Activated T-helper 1 cell treated with Interleukin-2 at 50 U/mL for 16 hours (primary cell): ENCODE measurements at places on chromosomes 3 and 15.

- no peak for DNase-seq
Observed at GRCh38 chr3:37174532-37175126, at the start of gene LRRFIP2. LRRFIP2 (minus strand) TSS chr3:37174582; CDS start chr3:37148983, 25,599 bp downstream.

GRCh38 chr3:182041668-182042291 is 330.1 kb downstream of the SOX2 start:
- DNase-seq, result no peak

DNA sequence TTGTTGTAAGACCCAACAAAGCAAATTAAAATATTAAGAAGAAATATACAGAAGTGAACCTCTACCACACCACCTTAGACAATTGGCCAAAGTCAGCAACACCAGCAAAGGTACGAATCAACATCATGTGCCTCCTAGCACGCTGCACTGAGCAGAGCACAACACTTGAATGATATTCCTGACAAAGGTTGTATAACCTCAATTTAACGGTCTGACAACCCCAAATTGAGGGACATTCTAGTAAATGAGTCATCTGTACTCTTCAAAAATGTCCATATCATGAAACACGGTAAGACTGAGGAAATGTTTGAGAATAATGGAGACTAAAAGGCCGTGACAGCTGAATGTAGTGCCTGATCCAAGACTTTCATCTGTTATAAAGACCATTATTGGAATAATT is 41.3 kb upstream of the TNFSF10 start:
- no peak for DNase-seq

DNA sequence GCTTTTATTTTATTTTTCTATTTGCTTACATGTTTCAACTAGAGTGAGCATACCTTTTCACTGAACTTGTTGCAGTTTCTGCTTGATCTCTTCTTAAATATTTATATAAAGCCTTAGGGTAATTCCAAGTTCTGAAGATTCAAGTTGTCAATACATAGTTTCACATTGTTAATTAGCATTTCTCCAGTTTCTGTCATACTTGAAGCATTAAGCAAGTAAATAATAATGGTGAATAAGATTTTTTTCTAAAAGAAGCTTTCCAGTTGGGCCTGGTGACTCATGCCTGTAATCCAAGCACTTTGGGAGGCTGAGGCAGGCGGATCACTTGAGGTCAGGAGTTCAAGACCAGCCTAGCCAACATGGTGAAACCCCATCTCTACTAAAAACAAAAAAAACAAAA is 53.9 kb downstream of the CALML4 start:
- DNase-seq, result no peak

DNA sequence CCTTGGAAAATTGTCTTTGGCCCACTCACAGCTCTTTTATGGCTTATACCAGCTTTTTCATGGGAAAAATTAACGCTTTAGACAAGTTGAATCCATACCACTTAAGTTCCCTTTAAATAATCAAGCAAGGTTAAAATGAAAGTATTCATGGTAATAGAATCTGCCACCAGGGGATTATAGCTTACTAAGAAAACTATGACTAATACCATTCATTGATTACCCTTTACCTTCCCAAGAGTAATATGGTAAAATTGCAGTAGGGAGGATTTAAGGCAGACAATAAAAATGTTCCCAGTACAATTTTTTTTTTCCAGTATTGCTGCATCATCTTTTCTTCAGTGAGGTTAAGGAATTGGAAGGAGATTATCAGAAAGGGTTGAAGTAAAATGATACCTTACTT is 641.1 kb upstream of the NAALADL2 start:
- DNase-seq, result no peak

DNA sequence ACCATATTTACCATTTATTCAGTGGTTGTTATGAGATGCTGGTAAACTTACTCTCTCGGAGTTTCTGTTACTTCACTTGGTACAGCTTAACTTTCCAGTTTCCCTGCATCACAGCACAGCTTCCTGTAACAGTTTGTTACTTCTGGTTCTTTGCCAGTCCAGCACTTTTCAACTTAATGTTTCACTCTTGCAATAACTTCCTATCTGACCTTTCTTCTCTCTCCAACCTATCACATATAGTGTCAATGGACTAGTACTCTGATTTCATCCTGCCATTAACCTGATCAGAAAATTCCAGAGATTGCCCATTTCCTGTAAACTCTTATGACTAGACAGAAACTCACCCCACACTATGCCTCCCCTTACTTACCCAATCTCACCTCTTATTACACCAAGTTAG is 3.9 kb upstream of the ATP11B start:
- DNase-seq, result no peak
